Keratinocyte (primary cell): ENCODE measurements at places on chromosomes 5 and 9.

- DNase-seq: no peak
Measured at GRCh38 chr5:101035425-101035824, 132.3 kb upstream of the ST8SIA4 start.

DNA sequence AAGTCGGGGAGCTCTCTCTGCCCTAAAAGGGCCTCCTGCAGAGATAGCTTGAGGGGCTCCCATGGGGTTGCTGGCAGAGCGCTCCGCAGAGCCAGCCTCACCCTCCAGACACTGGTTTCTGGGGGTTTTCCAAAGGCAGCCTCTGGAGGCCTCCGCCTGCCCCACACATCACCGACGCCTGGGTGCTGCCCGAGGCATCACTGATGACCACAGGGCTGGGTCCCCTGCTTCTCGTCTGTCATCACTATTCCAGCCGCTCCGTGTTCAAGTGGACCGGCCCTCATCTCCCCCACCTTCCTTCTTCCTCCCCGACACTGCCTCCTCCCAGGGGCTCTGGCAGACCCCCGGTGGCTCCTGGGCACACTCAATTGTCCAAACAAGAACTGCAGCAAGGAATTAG, 64.1 kb upstream of the IRX4 start:
- no peak for DNase-seq

- no peak for DNase-seq
Measured at GRCh38 chr9:123881604-123882003, 48.3 kb downstream of the DENND1A start.

DNA sequence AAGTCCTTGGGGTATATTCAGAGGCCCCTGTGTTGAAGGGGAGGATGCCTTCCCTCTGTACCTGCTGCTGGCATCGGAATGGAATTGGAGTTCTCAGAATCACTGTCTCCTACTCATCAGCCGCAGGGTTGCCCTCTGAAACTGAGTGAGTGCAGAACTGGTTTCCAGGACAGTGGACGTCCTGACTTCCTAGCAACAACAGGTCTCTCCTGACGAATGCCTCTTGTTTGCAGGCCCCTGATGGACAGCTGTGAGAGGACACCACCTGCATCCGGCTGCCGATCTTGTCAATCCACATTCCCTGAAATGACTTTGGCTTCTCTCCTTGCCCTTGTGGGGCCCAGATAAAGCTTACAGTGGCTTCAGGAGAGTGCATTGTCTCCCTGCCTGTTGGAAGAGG, 274.5 kb downstream of the NSG2 start:
- no peak for DNase-seq

- peak; percentile 28 for DNase-seq
Measured at GRCh38 chr9:87327575-87328125, 170.0 kb upstream of the DAPK1 start.

- DNase-seq: no peak
Measured at GRCh38 chr5:180168758-180169157, 40.3 kb downstream of the RASGEF1C start.

- DNase-seq: no peak
Measured at GRCh38 chr5:180233729-180234128, 24.7 kb upstream of the RASGEF1C start.

- no peak for DNase-seq
Measured at GRCh38 chr9:132247942-132248341, 86.1 kb downstream of the NTNG2 start.
